ENCODE measurements at places on chromosomes 3 and 15.

- peak; percentile 10 for DNase-seq
These were observed 629 bp upstream of the NOX5 start for GRCh38 chr15:69013726-69014406.

GRCh38 chr3:160754371-160754854 is 1.6 kb upstream of the PPM1L start:
- DNase-seq = peak; percentile 34

DNA sequence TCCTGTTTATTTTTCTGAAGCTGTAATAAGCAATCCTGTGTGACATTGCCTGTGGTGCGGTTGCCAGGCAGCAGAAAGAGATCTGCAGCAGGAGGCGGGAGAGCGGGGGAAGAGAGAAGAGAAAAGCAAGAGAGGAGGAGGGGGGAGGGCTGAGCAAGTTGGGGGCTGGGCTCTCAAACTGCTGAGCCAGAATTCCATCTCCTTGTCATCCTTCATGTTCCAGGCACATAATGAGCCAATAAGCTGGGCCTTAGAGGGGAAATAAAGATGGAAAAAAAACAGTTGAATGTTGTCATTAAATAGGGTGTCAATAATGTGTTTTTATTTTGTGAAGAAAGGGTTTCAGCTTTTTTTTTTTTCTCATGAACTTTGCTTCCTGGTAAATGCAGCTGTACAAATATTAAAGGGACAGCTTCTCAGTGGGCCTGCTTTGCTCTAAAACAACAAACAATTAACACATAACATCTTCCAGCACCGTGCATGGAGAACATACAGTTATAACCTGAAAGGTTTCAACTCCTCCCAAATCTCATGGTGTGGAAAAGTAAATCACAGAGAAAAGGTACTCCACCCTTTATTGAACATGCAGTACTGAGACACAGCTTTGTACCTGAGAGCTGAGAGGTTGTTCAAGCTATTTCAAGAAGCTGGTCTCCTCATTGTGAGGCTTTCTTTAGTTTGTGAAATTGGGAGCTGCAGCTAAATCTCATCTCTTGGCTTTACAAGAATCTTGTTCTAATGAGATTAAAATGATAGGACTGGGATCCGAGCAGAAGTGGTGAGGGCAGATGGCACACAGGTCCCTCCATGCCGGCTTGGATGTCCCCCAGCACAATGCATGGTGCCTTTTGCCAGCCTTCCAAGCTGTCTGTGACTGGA is 451.1 kb upstream of the KCNMB2 start:
- DNase-seq = no peak

DNA sequence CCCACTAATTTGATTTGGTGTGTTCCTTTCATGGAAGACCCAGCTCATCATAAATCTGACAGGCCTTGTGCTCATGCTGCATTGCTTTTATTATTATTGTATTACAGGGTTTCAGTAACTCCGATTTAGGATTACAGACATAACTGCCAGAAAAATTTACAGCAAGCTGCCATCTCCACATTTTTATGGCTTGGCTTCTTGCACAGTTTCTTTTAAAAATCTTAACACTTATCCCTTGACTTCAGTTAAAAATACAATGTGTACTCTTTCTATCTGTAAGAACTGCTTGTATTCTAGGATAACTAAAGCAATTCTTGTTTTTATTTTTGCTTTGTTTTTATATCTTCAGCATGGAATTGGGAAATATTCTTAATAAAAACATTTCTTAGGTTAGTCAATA is 612.2 kb downstream of the DIPK2A start:
- no peak for DNase-seq

- DNase-seq = peak; percentile 70
These were observed 33.5 kb downstream of the ZBTB38 start for GRCh38 chr3:141401573-141402475.

GRCh38 chr15:98177966-98178592 is 217.6 kb downstream of the ARRDC4 start:
- peak; percentile 75 for DNase-seq

DNA sequence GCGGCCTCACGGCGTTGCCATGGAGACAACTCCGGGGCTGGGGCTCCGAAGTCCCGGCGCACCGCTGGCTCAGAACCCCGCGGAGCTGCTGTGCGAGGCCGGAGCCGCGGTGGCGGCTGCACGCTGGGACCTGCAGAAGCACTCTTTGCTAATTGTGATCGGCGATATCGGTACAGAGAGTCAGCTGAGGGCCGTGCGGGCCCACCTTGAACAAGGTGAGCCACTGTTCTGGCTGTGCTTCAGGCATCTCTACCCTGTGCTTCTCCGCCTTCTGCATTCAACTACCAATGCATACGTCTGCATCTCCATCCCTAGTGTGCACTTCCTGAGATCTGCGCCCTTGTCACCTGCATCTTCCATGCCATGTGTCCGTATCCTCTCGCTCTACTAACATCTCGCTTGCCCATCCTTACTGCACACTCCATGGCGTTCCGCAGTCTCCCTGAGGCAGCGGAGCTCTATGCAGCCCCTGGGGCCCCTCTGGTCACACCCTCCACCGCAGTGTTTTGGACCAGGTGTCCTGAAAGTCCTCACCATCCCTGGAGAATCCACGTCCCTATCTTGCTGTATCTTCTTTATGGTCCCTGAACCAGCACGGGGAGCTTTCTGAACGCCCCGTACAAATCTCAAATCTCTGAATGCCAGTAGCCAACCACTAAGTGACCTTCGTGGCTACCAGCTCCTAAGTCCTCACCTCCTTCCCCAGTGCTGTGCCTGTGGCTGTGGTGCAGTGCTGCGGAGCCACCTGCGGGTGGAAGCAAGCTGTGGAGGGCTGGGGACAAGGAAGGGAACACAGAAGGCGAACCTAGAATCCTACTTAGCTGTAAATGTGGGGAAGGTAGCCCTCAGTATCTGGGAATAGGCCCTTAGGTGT is 6.2 kb upstream of the MAP1A start:
- no peak for DNase-seq

DNA sequence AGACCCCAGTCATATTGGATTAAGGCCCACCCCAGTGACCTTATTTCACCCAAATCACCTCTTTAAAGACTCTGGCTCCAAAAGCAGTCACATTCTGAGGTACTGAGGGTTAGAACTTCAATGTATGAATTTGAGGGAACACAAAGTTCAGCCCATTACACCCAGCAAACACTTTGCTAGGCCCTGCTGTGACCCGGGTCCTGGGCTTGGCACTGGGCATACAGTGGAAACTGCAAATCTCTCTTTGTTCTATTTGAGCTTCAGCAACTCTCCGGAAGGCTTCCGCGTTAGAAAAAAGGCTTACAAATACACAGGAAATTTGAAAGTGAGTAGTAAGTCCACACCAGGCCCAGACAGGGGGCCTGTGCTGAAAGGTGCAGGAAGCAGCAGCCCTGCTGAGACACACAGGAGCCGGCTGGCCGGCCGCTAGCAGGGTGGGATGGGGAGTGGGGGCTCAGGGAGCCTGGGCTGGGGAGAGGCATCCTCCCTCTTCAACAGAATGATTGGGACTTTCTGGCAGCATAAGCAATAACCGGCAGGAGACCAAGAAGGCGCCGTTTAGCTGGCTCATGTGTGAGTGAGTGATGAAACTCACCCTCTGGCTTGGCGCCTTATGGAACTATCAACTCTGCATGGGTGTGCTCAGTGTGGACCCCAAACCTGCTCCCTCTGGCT is 13.0 kb downstream of the LIPC start:
- no peak for DNase-seq

DNA sequence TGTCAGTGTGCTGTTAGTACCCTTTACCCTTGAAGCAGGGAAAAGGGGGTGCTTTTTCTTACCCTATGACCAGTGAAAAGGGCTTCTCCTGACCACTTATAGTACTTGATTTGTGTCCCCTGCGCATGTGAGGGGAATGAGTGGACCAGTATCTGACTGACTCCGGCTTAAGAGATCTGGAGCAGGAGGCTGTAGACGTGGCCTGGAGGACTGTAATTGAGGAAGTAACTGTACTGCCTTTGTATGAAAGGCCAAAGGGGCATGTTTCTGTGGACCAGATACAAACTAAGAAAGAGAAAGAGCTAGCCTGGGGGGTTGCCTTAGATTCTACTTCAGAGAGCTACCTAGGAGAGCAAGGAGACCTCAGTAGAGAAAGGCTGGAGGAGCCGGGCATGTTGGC is 89.9 kb upstream of the TBL1XR1 start:
- DNase-seq = peak; percentile 32

GRCh38 chr3:35733341-35733740 is 94.0 kb downstream of the ARPP21 start:
- no peak for DNase-seq

GRCh38 chr15:87348746-87349145 is 907.8 kb downstream of the NTRK3 start:
- DNase-seq = no peak

- no peak for DNase-seq
These were observed 387.3 kb upstream of the THBS1 start for GRCh38 chr15:39193611-39194010.

DNA sequence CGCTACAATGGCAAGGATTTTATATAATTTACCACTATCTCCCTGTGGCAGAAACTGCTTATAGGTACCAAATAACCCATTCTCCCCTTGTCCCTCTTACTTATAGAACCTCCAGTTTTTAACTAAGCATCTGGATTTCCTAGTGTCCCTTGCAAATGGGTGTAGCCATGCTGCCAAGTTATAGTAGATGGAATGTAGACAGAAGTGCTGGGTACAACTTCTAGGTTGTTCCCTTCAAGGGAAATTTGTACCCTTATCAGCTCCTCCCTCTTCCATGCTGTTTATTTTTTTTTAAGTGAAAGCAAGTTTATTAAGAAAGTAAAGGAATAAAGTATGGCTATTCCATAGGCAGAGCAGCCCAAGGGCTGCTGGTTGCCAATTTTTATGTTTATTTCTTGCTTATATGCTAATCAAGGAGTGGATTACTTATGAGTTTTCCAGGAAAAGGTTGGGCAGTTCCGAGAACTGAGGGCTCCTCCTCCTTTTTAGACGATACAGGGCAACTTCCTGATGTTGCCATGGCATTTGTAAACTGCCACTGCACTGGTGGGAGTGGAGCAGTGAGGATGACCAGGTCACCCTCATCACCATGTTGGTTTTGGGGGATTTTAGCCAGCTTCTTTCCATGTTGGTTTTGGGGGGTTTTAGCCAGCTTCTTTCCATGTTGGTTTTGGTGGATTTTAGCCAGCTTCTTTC is 40.1 kb upstream of the TM4SF19 start:
- DNase-seq = peak; percentile 14

DNA sequence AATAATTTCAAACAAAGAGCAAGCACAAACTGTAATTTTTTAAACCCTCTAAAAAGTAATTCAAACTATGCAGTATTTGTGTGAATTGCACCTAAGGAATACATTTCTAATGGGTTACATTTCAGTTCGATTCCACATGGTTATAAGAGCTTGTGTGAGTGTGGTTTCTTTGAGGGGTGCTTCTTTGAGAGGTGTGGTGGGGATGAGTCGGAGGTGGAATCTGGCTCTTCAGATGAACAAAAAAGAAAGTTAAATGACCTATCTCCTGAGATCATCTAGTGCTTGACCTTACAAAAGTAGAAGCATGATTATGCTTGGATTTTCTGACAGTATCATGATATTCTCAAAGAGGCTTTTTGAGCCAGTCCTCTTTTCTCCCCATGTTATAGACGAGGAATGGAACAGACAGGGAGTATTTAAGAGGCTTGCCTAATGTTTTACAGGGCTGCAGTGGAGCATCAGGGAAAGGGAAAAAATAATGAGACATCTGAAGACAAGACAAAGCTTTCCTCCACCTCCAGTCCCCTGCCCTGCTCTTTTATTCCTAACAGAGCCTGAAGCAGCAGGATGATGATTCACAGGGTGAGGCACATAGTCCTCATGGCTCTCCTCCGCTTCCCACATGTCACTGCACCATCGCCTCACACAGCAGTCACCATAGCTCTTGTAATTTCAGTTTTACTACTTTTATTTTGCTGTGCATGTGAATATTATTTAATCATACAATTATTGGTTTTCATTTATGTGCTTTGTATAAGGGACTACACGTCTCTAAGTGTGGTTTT is 82.0 kb downstream of the LYSMD4 start:
- peak; percentile 55 for DNase-seq

DNA sequence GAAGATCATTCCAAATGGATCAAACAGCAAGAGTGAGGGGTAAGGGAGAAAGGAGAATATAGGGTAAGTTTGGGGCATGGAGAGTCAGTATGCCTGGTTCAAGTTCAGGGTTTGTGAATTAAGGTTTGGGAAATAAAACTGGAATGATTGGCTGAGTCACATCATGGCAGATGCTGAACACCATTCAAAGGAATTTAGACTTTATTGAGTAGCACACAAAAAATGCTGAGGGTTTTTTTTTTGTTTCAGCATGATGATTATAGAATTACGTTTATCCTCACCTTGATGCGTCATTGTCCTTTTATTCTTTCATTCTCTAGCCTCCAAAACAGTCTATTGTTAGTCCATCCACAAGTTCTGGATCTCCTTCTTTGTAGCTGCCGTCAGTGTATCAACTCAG is 220.0 kb upstream of the UMPS start:
- DNase-seq = no peak

DNA sequence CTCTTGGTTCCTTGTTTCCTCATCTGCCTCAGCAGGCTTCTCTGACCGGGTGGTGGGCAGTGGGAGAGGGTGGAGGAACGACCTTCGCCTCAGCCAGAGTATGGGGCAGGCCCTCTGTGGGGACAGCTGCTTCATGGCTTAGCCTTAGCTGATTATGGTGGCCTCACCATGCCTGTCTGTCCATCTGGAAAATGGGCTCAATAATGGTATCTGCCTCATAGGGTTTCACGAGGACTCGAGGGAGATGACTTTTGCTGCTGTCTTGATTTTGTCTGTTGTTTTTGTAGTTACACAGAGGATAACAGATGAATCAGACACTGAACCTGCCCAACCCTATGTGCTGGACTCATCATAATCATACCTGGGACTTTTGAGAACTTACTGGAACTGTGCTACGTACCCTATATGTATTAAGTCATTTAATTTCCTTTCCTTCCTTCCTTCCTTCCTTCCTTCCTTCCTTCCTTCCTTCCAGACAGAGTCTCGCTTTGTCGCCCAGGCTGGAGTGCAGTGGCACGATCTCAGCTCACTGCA is 46.5 kb downstream of the CDC25A start:
- DNase-seq = no peak

- DNase-seq = no peak
These were observed 817.4 kb upstream of the LMCD1 start for GRCh38 chr3:7684182-7684715.

DNA sequence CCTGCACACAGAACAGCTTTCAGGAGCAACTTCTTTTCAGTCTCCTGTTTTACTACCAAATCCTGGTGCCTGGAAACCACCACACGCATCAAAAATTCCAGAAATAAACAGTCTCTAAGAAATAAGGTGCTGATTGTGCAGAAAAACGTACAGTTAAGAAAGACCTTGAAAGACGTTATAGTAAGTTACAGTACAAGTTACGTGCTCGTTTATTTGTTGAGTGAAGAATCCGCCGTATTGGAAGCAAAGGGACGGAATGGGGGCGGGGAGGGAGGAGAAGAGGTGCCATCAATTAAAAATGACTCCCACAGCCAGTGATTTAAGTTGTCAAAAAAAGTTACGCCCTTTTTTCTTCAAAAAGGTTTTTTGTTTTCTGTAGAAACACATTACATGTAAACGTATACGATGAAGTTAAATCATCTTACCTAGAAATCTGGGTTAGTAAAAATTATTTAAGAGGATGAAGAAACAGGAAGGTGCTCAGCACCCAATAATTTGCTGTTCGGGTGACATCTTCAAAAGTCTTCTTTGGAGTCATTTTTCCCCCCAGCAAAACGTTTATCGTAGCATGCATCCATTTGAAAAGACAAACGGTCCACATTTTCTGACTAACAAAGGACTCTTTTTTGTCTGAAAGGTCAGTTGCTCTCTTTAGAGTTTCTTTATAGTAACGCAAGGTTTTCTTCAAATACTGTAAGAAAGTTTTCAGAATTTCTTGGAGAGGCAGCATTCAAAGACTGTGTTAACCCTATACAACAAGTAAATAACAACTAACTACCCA is 782 bp upstream of the UACA start:
- DNase-seq = no peak

- DNase-seq = no peak
These were observed 284.9 kb downstream of the TLE3 start for GRCh38 chr15:69812861-69813261.
